C1 segment of cervical spinal cord (tissue), 14 donors: ENCODE measurements at places on chromosomes 7 and 10.

GRCh38 chr7:155881471-155882350 is 69.4 kb upstream of the SHH start:
- no peak for DNase-seq

DNA sequence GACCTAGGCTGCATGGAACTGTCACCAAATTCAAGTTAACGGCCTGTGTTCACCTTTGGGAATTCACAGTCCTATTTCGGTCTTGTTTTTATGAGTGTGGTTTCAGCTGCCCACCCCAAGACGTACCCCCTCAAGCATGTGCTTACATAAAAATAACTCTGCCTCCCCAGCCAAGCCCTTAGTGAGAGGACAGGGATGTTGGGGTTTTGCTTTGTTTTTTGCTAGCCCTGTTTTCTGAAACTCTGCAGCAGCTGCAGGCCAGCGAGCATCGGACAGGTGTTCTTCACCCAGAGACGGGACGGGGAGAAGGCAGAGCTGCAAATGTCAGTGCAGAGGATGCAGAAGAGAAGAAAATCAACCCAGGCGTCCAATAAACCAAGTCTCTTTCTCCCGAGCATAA is 13.5 kb downstream of the CHST15 start:
- no peak for DNase-seq

- no peak for DNase-seq
These were observed 54.5 kb upstream of the FAM180A start for GRCh38 chr7:135803143-135803542.

DNA sequence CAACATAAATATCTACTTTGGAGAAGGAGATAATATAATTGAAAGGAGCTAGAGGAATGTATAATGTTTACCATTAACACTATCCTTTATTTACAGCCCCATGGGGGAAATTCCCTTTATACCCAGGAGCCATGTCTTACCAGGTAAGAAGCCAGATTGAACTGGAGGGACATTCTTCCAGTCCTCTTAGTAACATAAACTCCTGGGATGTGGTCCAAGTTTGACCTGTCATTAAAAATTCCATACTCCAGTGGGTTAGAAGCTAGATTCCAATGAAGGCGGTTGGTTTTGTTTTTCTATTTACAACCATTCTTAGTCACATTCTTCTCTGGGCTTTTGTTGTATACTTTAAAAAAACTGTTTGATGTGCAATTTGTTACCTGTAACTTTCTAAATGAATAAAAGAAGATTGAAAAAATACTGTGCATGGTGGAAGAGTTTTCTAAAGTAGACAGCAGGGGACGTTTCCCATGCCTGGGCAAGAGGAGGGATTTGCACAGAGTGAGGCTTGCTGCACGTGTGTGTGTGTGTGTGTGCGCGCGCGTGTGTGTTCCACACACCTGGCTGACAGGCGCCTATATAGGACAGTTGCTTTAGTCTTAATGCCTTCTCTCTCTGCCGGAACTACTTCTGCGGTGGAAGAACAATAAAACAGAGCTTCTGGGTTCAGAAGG is 2.0 kb downstream of the PLCE1 start:
- no peak for DNase-seq

DNA sequence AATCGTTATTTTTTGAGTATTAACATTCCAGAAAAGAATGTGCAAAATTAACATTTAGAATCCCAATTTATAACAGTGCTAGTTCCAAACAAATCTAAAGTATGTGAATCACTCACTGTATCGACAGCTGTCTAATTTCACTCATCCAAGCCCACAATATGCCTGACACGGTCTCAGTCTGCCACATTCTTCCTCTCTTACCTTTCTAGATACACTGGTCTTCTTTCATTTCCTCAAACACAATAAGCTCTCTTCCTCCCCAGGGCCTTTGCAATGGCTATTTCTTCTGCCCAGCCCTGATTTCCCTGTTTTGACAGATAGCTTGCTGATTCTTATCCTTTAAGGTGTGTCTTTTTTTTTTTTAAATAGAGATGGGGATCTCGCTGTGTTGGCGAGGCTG is 48.8 kb downstream of the UBE2H start:
- DNase-seq, result no peak

DNA sequence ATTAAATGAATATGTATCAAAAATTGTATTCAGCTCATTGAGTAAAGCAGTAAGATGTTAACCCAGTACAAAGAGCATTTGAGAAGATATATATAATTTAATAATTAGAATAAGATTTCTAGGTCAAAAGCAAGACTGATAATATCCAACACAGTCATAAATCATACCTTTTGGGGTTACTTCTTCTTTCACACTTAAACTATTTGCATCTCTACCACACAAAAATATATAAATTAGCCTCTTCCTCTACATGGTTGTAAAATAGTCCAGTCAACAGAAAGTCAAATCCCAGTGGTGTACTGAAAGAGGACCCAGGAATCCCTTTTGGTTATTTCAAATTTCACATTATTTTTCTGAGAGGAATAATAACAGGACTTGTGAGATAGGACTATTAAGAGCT is 204.6 kb upstream of the INHBA start:
- no peak for DNase-seq

DNA sequence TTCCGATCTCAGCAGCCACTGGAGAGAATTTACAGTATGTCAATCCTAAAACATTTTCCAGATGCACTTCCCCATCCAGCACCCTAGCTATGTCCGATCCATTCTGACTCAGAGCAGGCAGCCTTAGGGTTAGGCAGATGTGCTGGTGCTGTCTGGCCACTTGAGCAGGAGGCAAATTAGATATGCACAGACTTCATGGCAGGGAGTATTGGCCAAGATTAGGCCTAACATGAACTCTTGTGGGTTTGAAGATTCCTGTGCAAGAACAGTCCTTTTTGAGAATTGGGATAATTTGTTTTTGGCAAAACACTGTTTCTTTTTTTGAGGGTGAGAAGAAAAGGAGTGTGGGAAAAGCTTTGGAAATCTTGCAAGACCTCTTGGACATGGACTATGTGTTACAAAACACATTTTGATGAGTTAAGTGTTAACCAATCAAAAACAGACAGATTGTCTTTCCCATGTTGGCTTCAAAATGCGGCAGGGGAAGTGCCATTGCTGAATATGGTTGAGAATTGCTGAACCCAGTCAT is 218.6 kb upstream of the INHBA start:
- no peak for DNase-seq

DNA sequence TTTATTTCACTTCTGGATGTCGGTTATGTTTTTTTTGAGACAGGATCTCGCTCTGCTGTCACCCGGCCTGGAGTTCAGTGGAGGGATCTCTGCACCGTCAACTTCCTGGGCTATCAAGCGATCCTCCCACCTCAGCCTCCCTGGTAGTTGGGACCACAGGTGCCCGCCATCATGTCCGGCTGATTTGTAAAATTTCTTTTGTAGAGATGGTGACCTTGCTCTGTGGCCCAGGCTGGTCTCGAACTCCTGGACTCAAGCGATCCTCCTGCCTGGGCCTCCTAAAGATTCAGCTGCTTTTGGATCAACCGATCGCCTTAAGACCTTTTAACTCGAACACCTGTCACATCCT is 606 bp upstream of the RABGEF1 start:
- no peak for DNase-seq

DNA sequence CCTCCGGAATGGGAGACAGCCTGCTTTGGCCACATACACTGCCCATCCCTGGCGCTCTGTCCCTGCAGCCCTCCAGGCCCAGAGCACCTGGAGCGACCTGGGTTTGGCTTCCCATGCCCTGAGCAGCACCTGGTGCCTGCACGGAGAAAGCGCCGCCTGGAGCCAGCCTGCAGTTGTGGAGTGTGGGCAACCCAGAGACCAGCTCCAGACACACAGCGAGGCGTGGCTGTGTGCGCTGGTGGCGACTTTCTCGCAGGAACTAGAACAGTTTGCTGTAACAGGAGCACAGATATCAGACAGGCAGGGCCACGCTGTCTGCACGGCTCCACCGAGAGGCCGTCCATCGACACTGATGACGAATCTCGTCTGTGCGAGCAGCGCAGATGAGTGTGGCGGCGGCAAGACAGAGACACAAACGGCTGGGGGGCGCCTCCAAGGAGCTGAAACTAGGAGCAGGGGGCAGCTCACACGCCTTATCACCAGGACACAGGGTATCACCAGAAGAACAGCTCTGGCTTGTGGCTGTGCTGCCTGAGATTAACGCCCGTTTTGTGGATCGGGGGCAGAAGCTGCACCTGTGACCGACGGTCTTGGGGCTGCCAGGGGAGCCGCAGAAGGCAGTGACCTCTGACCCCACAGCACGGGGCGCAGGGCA is 275.3 kb downstream of the DNAJB6 start:
- DNase-seq, result no peak

GRCh38 chr10:115239761-115240160 is 146.6 kb downstream of the ATRNL1 start:
- no peak for DNase-seq

DNA sequence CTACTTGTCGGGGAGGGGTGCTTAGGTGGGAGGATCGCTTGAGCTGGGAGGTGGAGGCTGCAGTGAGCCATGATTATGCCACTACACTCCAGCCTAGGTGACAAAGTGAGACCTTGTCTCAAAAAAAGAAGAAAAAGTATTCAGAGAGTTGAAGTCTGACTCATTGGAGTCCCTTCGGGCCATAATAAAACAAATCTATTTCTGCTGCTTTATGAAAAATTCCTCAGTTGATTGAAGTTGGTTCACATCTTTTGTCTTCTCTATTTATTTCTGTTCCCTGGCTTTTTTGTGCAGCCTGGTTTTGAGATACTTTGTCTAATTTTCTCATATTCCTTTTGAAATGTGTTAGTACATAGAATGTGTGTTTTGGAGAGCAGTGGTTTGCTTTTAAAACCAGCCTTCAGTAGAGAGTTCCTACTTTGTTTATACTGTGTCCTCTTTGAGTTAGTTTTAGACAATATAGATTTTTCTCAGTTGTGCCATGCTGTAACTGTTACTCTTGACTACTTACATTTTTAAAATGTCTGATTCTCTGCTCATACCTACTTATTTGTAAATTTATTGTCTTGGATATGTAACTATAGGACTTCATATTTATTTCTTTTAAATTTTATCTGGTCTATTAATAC is 36.7 kb downstream of the LUC7L2 start:
- DNase-seq, result no peak

GRCh38 chr10:73865459-73866442 is 8.6 kb downstream of the CAMK2G start:
- DNase-seq, result no peak

GRCh38 chr10:48552946-48553564 is 51.8 kb downstream of the ARHGAP22 start:
- DNase-seq, result no peak

DNA sequence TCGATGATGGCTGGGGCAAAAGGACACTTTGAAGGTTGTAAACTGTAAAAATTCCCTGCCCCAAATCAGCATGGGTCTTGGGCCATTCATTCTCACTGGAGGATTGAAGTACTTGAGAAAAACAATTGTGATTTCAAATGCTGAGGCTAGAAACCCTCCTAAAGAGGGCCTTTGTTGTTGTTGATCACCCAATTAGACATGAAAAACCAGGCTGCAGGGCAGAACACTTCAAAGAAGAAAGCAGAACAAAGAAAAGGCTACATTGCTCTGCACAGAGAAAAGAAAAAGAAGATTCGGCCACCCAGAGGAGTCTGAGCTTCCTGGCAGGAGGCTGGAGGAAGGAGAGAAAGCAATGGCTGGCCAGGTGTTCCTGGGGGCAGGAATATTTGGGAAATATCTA is 143.1 kb downstream of the NPY start:
- no peak for DNase-seq

GRCh38 chr10:119026301-119027110 is 3.0 kb upstream of the NANOS1 start:
- peak; percentile 21 for DNase-seq

- DNase-seq, result peak; percentile 40
These were observed 7.1 kb downstream of the BAG3 start for GRCh38 chr10:119658274-119658673.

DNA sequence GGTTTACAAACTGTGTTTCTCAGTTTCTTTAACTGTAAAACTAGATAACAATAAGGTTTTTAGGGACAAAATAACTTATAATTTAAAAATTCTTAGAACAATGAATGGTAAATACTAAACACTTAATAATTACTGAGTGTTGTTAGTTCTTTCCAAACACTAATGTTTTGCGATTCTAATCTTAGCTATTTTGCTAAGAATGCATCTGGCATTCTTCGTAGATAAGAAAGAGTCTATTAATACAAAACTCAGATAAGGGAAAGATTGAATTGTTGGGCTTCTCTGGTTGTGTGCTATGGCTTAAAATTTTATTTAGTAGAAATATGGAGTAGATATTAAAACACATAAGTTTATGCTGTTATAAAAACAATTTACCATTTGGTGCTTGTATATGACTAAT is 45.4 kb downstream of the TMEM229A start:
- no peak for DNase-seq

DNA sequence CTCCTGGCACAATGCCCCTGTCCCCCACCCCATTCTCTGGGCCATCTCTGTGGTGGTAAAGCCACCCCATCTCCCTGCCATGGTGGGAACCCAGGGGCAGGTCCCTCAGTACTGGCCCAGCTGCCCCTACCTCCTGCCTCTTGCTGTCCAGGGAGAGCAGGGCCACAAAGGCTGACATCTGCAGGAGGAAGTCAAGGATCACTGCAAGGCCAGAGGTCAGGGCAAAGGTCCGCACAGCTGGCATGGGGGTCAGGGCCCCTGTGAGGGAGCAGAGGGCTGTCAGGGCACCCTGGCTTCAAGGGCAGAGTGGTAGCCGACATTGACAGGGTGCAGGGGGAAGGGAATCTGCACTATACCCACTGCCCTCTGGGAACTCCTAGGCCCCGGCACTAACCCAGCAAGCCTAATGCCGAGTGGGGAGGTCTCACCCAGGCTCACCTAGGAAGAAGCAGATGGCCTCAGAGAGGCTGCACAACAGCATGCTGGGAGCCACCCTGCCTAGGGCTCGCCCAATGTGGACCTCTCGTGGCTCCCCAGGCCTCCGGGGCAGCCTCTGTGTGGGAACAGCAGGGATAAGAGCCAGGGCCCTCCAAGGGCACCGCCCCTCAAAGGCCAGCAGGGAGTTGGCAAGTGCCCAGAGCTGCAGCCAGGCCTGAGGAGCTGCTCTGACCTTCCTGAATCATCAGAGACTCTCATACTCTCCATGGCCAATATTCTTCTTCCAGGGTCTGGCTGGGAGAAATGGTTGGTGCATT is 7.7 kb downstream of the NPC1L1 start:
- DNase-seq, result no peak

DNA sequence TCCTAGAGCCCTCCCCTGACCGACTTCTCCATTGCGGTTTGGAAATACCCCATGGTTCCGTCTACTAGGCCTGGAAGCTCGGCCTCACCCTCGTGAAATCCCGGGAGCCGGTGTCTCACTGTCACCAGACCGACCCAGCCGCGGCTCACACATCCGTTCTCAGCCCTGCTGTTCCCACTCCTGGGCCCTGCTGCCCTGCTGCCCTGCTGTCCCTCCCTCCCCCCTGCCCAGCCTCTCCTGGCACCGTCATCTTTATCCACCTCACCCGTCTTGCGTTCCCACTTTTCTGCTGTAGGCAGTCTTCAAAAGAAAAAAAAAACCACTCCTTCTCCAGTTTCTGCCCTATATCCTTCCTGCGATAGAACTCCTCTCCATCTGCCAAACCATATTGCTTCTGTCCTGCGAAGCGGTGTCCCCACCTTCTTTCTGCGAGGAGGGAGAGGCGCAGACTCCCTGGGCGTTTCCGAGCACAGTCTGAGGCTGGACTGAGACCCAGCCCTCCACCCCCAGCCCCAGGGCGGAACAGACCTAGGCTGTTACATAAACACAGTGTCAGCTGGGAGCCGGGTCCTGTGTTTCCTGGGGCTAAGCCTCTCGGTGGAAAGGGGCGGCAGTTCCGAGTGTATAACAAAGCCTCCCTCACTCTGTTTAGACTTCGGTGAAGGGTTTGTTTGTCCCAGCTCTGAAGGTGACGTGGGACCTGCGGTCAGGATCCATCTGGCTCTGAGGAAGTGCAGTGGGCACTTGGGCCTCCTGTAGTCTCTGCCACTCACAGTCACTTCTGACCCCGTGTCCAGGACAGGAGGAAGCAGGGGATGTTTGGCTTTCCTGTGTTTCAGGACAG is 2.8 kb downstream of the AGAP3 start:
- DNase-seq, result peak; percentile 24
